Large intestine (tissue), 12 donors: ENCODE measurements at places on chromosomes 5 and 9.

GRCh38 chr5:82072138-82072537 is 100.3 kb downstream of the ATG10 start:
- no peak overlapping the region for H3K27ac ChIP-seq
- no peak overlapping the region for H3K4me3 ChIP-seq
- no peaks in the 10 kb centered on the region for H3K4me1 ChIP-seq
- no peak for DNase-seq
- H3K36me3 ChIP-seq: no peaks in the 10 kb centered on the region
- no peaks in the 10 kb centered on the region for H3K27me3 ChIP-seq

GRCh38 chr5:61268871-61269270 is 63.2 kb upstream of the ZSWIM6 start:
- DNase-seq: no peak
- H3K36me3 ChIP-seq: no peaks in the 10 kb centered on the region
- no peak overlapping the region for H3K4me3 ChIP-seq
- H3K27me3 ChIP-seq: no peaks in the 10 kb centered on the region
- H3K27ac ChIP-seq: no peak overlapping the region

GRCh38 chr9:133713960-133714495 is 24.1 kb downstream of the SARDH start:
- H3K4me3 ChIP-seq: no peak overlapping the region
- H3K36me3 ChIP-seq: no peaks in the 10 kb centered on the region
- H3K4me1 ChIP-seq: peaks cover 32% of the 10 kb centered on the region
- peak overlapping the region; percentile 32 for H3K27ac ChIP-seq

- H3K27ac ChIP-seq: no peak overlapping the region
- DNase-seq: no peak
- peaks cover 80% of the 10 kb centered on the region for H3K36me3 ChIP-seq
- H3K4me1 ChIP-seq: peaks cover 8% of the 10 kb centered on the region
- no peaks in the 10 kb centered on the region for H3K27me3 ChIP-seq
- no peak overlapping the region for H3K4me3 ChIP-seq
These were observed 22.1 kb downstream of the HMGXB3 start for GRCh38 chr5:150022681-150023080.

- no peak overlapping the region for H3K4me3 ChIP-seq
- H3K36me3 ChIP-seq: no peaks in the 10 kb centered on the region
- no peak for DNase-seq
- no peaks in the 10 kb centered on the region for H3K27me3 ChIP-seq
- no peaks in the 10 kb centered on the region for H3K4me1 ChIP-seq
- H3K27ac ChIP-seq: no peak overlapping the region
These were observed 34.1 kb upstream of the PCA3 start for GRCh38 chr9:76729980-76730737.

GRCh38 chr5:123422433-123423277 is 548 bp downstream of the CEP120 start:
- peaks cover 5% of the 10 kb centered on the region for H3K4me1 ChIP-seq
- peak overlapping the region; percentile 72 for H3K27ac ChIP-seq
- no peaks in the 10 kb centered on the region for H3K27me3 ChIP-seq
- H3K4me3 ChIP-seq: peak overlapping the region; percentile 88

- no peaks in the 10 kb centered on the region for H3K4me1 ChIP-seq
- H3K27me3 ChIP-seq: no peaks in the 10 kb centered on the region
- DNase-seq: no peak
- H3K4me3 ChIP-seq: no peak overlapping the region
These were observed 587.3 kb downstream of the ANXA1 start for GRCh38 chr9:73738741-73739530.

DNA sequence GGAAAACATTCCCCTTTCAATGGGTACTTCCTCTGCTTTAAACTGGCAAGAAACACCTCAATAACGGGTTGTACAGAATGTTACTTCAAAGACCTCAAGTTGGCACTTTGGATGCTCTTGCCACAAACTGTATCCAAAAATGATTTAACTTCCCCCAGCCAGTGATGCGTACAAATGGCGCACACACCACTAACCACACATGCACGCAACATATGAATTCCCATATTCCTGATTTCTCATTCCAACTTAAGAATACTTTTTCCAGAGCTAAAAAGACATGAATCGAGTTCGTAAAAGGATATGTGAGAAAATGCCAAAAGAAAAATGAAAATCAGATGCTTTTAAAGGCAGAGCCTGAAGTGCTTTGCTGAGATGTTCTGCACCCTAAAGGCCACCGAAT is 388.0 kb upstream of the PIK3R1 start:
- DNase-seq: no peak
- no peak overlapping the region for H3K4me3 ChIP-seq
- peaks cover 3% of the 10 kb centered on the region for H3K4me1 ChIP-seq
- H3K36me3 ChIP-seq: no peaks in the 10 kb centered on the region
- no peak overlapping the region for H3K27ac ChIP-seq

DNA sequence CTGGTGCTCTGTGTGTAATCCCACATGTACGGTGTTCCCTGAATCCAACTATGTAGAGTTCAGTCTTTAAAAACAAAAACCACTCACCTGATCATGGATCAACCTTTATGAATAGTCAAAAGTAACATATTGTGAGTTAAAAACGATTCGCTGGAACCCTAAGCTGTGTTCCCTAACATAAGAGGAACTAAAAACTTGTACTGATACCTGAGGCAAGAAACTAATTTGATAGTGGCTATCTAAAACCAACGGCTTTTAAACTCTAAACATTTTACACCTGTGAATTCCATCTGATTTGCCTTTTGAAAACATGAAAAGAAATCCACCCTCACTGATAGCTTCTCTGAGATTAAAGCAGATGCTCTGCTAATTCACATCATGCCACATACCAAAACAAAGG is 101.5 kb downstream of the DEPDC1B start:
- peaks cover 14% of the 10 kb centered on the region for H3K36me3 ChIP-seq
- no peak overlapping the region for H3K4me3 ChIP-seq
- H3K4me1 ChIP-seq: no peaks in the 10 kb centered on the region
- H3K27ac ChIP-seq: no peak overlapping the region

- no peak for DNase-seq
- no peak overlapping the region for H3K4me3 ChIP-seq
- no peaks in the 10 kb centered on the region for H3K4me1 ChIP-seq
- H3K27ac ChIP-seq: no peak overlapping the region
These were observed 25.9 kb upstream of the ANKRD55 start for GRCh38 chr5:56259002-56259511.

GRCh38 chr5:74282490-74282889 is 358.0 kb downstream of the ENC1 start:
- H3K4me3 ChIP-seq: no peak overlapping the region
- H3K27ac ChIP-seq: no peak overlapping the region
- no peaks in the 10 kb centered on the region for H3K27me3 ChIP-seq

- no peaks in the 10 kb centered on the region for H3K27me3 ChIP-seq
- no peak overlapping the region for H3K27ac ChIP-seq
- no peak for DNase-seq
- H3K4me1 ChIP-seq: no peaks in the 10 kb centered on the region
- no peak overlapping the region for H3K4me3 ChIP-seq
- H3K36me3 ChIP-seq: no peaks in the 10 kb centered on the region
These were observed 269.6 kb upstream of the DAP start for GRCh38 chr5:11030671-11031070.

- no peaks in the 10 kb centered on the region for H3K4me1 ChIP-seq
- no peak overlapping the region for H3K27ac ChIP-seq
- H3K4me3 ChIP-seq: no peak overlapping the region
- H3K27me3 ChIP-seq: peaks cover 6% of the 10 kb centered on the region
- no peak for DNase-seq
These were observed 33.8 kb downstream of the KCNIP1 start for GRCh38 chr5:170537451-170538095.

DNA sequence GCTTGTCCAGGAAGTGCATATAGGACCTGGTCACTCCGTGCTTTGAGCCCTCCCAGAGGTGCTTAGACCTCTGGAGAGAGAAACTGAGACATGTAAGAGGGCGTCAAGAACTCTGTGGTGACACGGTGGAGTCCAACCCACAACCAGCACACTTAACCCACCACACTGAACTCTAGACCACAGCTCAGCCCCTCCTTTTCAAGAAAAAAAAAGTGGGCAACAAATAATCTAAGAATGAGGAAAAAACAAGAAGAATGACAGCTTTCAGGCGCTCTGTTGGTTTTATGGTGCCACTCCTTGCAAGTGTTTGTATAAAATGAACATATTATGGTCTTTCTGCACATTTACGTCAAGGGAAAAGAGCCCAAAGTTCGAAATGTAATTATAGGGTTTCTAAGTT is 50.2 kb upstream of the SNAPC3 start:
- no peaks in the 10 kb centered on the region for H3K36me3 ChIP-seq
- no peaks in the 10 kb centered on the region for H3K27me3 ChIP-seq
- peak; percentile 81 for DNase-seq
- H3K4me1 ChIP-seq: peaks cover 22% of the 10 kb centered on the region
- no peak overlapping the region for H3K4me3 ChIP-seq

DNA sequence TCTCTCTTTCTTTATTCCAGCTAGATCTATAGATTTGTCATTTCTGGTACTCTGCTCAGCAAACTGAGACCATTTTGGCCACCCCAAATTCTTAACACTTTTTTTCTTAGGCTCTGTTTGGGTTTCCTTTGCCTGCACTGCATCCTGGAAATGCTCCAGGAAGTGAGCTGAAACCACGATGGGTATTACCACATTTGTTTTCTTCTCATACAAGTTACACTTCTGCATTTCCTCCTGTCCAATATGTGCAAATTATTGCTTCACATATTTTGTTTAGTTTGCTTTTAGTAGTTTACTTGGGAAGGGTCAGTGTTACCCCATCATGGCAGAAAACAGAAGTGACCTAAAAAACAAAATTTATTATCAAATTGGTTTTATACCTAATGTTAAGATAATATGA is 498.6 kb upstream of the GRIN3A start:
- DNase-seq: no peak
- no peaks in the 10 kb centered on the region for H3K36me3 ChIP-seq
- no peak overlapping the region for H3K27ac ChIP-seq
- no peaks in the 10 kb centered on the region for H3K27me3 ChIP-seq
- H3K4me3 ChIP-seq: no peak overlapping the region
- H3K4me1 ChIP-seq: no peaks in the 10 kb centered on the region

DNA sequence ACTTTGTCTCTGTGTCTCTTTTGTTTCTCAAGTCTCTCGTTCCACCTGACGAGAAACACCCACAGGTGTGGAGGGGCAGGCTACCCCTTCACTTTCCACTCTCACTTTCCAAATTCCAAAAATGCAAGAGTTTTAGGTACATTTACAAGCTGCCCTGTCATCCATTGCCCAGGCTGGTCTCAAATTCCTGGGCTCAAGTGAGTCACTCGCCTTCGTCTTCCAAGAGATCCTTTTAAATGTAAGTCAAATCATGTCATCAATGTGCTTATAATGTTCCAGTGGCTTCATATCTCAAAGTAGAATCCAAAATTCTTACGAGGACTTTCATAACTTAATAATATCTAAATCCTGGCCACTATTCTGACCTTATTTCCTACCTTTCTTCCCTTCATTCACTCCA is 20.4 kb upstream of the UGCG start:
- no peaks in the 10 kb centered on the region for H3K36me3 ChIP-seq
- no peak for DNase-seq
- H3K27me3 ChIP-seq: no peaks in the 10 kb centered on the region
- H3K4me1 ChIP-seq: peaks cover 8% of the 10 kb centered on the region
- no peak overlapping the region for H3K4me3 ChIP-seq

DNA sequence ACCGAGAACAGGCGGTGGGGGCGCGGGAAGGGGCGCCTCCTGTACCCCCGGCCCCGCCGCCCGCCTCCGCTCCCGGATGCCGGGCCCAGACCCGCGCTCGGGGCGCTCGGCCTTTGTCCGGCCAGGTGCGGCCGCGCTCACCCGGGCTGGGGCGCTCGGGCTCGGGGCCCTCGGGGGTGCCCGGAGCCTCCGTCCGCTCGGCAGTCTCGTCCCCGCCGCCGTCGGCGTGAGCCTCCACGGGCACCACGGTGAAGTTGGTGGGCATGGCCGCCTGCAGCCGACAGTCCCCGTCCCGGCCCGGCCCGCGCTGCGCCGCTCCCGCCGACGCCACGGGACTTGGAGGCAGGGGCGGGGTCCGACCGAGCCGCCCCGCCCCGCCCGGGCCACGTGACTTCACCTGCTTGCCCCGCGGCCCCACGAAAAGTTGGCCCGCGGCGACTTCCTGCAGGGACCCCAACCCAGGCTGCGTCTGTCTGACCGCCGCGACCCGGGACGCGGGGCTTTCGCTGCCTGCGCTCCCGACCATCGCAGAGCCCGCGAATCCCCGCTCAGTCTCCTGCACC is at the start of gene SLC12A7:
SLC12A7 (minus strand) TSS at position 337 of the 563 bp plus-strand sequence; CDS start at position 265, 72 bp downstream.
- H3K4me3 ChIP-seq: peak within 1 kb of the TSS; percentile 74
- peaks cover 10% of the 10 kb centered on the region for H3K36me3 ChIP-seq
- H3K27ac ChIP-seq: peak within 1 kb of the TSS; percentile 67
- peak; percentile 61 for DNase-seq
- H3K27me3 ChIP-seq: no peaks in the 10 kb centered on the region
- peaks cover 39% of the 10 kb centered on the region for H3K4me1 ChIP-seq

DNA sequence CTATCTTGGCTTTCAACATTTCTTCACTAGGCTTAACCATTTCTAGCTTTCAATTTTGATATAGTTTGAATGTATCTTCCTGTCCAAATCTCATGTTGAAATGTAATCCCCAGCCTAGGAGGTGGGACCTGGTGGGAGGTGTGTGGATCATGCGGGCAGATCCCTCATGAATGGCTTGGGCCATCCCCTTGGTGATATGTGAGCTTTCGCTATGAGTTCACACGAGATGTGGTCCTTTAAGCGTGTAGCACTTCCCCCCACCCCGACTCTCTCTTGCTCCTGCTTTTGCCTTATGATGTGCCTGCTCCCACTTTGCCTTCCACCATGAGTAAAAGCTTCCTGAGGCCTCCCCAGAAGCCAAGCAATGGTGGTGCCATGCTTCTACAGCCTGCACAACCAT is 40.6 kb downstream of the PHAX start:
- H3K4me3 ChIP-seq: no peak overlapping the region
- H3K27me3 ChIP-seq: no peaks in the 10 kb centered on the region
- DNase-seq: no peak
- no peak overlapping the region for H3K27ac ChIP-seq

DNA sequence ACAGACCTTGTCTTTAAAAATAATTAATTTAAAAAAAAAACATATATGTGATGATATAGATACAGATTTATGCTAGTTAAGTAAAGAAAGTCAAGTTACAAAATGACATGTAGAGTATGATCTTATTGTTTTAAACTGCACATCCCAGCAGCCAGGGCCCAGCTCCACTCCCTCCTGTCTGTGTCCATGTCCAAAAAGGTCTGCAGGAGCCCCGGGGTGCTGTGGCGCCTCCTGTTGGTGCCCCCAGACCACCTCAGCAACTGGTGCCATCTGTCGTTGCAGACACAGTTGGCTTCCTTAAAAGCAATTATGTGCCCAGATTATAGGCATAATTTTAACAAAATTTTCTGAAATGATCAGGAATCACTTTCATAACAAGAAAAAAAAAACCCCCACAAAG is 33.3 kb downstream of the IPPK start:
- no peak overlapping the region for H3K4me3 ChIP-seq
- H3K4me1 ChIP-seq: peaks cover 2% of the 10 kb centered on the region
- peaks cover 79% of the 10 kb centered on the region for H3K36me3 ChIP-seq
- no peak for DNase-seq
- no peaks in the 10 kb centered on the region for H3K27me3 ChIP-seq
